Activated naive CD8-positive, alpha-beta T cell treated with anti-CD3 and anti-CD28 coated beads, Interleukin-2, amount 10 ng/mL, durations not matched to agents 7 days and 5 days (primary cell): ENCODE measurements at places on chromosomes 6 and 20. TPM values are rescaled to one million over a fixed set of nuclear protein-coding genes. Genes with fewer than 3 reads are reported as not detected.

The SLC4A11 gene
- 2.4 TPM for total RNA-seq

The PRSS35 gene
- total RNA-seq, result 0.31 TPM

The SLC22A3 gene
- total RNA-seq, result not detected

The TCF15 gene
- total RNA-seq, result not detected

The PROCR gene
- total RNA-seq, result 2.4 TPM

The TRAPPC3L gene
- not detected for total RNA-seq

The RALY gene
- total RNA-seq, result 190 TPM

The ADAM33 gene
- not detected for total RNA-seq

The RAET1G gene
- total RNA-seq, result not detected

The GGT7 gene
- 20.1 TPM for total RNA-seq

The HLA-DOB gene
- 2.4 TPM for total RNA-seq

The LMBRD1 gene
- 27.7 TPM for total RNA-seq

The EDN1 gene
- not detected for total RNA-seq

The SLC17A9 gene
- total RNA-seq, result 40.9 TPM

DNA sequence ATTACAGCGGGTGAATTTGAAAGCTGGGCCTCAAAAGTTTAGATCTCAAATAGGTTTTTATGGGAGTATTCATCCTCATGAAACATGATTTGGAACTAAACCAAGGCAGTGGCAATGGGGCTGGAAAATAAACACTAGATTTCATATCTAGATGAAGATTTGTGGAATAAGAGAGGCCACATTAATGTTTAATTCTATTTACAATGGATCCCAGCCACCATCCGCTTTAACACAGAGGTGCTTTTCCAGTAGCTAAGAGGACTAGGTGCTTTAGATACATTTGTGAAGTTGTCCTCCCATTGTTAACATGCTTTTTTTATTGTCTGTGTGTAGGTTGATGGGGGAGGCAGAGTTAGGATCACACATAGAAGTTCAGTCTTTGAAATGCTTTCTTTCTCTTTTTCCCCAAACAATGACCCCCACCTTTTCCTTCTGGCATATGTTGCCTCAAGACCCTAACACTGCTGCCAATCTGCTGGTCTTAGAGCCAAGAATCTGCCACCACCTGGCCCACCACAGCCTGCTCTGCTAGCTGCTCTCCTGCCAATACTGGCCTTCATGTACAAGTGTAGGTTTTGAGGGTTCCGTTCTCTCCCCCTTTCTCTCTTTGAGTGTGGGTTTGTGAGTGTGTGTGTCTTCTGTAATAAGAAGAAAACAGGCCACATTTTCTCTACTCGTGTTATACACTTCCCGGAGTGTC is 27.8 kb upstream of the GFRAL start:
- no peak for DNase-seq

- no peak for DNase-seq
Measured at GRCh38 chr20:53161473-53161872, 189.3 kb downstream of the TSHZ2 start.

GRCh38 chr6:167892835-167893815 is 66.4 kb downstream of the AFDN start:
- DNase-seq, result no peak

GRCh38 chr6:167103041-167103891 is 19.6 kb upstream of the CCR6 start:
- DNase-seq, result no peak

DNA sequence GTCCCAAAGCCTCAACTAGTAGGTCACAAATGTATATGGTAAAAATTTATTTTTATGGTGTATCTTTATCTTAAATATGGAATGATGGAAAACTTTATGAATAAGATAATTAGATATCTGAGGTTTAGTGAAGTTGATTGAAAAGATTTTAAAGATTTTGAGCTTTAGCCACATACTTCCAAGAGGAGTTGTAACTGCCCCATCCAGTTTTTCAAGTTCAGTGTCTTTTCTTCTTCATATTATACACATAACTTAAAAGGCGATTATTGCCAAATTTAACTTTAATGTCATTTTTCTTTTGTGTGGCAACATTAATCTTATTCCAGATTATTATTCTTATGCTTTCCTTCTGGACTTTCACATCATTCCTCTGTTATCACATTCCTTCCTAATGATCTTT is 266.4 kb downstream of the TINAG start:
- no peak for DNase-seq

DNA sequence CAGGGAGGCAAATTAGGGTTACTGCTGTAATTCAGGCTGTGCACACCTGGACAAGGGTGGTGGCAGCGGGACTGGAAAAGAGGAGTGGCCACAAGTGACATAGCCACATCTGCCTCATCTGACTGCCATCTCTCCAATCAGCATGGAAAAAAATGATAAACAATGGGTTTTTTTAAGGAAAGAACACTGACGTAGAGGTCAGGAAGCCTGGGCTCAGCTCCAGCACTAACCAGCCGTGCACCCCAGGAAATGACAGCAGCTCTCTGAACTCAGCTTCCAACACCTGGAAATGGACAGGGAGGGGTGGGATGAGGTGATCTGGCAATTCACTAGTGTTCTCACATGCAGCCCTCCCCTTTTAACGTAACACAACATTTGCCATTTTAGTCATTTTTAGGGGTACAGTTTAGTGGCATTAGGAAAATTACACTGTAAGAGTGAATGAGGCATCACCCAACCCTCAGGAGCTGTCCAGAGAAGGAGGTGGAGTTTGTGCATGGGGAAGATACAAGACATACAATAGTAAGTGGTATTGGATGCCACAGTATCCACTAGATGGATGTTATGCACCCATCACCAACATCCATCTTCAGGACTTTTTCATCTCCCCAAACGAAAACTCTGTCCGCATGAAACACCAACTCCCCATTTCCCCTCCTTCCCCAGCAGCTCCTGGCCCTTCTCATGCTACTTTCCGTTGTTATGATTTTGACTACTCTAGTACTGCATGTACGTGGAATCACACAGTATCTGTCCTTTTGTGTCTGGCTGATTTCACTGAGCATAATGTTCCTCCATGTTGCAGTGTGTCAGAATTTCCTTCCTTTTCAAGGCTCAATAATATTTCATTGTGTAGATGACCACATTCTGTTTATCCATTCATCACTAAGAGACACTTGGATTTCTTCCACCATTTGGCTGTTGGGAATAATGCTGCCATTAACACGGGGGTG is 215.5 kb upstream of the ECI2 start:
- no peak for DNase-seq

DNA sequence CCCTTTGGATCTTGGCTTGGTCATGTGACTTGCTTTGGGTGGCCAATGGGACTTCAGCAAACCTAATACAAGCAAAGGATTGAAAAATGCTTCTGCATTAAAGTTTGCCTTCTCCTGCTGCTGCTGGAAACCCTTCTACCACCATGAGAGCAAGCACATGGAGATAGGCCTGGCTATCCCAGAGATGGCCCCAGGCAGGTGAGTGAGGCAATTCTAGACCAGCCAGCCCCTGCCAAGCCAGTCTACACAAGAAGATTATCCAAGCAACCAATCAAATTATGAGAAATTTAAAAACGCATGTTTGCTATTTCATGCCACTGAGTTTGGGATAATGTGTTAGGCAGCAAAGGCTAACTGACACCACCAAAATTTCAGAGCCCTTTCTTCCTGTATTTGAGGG is 274.3 kb downstream of the TFAP2C start:
- DNase-seq, result no peak

GRCh38 chr20:7031222-7031621 is 263.7 kb downstream of the BMP2 start:
- DNase-seq, result no peak

DNA sequence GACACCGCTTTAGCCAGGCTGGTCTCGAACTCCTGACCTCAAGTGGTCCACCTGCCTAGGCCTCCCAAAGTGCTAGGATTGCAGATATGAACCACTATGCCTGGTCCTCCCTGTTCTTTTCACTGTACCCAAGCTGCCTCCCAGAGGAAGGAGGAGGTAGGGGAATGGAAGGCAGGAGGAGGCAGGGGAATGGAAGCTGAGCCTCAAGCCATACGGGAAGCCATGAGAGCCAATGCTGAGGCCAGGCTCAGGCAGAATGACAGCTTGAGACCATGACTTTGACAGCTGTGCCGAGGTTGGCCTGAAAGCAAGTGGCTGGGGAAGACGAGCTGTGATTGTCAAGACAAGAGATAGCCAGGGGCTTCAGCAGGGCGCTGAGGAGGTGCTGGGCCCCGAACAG is 13.6 kb upstream of the ZNF335 start:
- no peak for DNase-seq

GRCh38 chr6:2450546-2450945 is 205.1 kb upstream of the GMDS start:
- no peak for DNase-seq

DNA sequence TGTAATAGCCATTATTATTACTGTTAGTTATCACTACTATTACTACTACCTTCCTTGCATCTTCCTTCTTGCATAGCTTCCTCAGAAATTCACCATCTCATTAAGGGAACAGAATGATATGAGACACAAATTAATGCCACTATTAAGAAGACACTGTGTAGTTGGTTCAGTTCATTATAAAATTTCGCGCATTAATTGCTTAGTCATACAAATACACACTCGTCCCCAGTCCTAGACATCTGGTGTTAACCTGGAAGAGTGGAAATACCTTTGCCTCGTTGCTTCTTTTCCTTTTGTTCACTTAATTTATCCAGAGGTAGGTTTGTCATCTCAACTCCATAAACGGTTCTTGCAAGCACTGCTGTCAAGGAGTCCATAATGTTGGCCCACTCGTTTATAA is 107.5 kb downstream of the RALGAPA2 start:
- no peak for DNase-seq

DNA sequence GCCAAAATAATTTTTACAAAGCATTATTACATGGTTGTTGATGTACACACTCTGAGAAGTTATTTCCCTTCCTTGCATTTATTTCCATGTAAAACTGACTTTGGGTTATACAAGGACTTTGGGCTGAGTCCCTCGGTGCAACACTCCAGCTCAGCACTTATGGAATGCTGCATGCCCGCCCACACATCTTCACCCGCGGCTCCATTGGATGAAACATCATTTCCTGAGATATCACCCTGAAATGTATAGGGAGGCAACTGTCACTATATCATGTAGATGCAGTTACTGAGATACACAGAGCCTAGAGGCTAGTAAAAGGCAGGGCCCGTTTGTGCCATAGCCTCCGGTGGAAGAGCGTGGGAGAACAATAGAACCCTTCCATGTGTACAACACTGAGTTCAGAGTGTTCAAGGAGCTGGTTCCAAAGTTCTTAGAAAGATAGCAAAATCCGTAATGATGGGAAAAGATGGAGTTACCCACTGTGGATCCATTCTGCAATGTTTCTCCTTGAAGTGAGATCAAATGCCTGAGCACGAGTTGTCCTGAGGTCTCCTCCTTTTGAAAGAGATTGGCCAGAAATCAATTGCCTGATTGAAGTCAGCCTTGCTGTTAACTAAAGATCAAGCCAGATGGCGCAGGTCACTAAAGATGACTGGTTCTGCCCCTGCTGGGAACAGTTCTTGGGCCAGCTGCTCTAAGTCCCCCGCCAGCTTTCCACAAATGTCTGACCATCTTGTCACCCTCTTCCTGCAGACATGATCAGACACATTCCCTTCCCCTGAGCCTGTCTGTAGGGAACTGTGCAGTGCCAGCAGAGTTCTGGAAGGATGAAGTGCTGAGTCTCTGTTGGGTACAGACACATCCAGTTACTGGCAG is 100.9 kb upstream of the IYD start:
- no peak for DNase-seq

- no peak for DNase-seq
Measured at GRCh38 chr6:100116411-100117194, 122.6 kb upstream of the MCHR2 start.

- DNase-seq, result no peak
Measured at GRCh38 chr6:106901062-106901461, 73.5 kb downstream of the CD24 start.

- DNase-seq, result no peak
Measured at GRCh38 chr20:16283307-16283706, 289.9 kb downstream of the KIF16B start.

DNA sequence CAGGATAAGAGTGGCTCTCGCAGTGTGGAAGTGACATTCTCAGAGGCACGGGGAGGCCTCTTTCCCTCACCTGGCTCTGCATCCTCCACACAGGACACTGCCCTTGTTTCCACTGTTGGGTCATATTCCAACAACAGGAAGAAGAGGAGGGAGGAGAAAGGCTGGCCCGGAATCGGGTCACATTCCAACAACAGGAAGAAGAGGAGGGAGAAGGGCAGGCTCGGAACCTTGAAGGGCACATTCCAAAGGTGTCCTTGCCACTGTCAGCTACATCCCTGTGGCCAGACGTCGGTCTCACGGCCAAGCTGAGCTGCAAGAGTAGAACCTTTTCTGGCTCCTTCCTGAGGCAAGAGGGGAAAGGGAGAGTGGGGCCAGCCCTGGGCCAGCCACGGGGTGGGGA is 25.4 kb downstream of the CHRNA4 start:
- no peak for DNase-seq

GRCh38 chr6:52551483-52552277 is 25.2 kb downstream of the TRAM2 start:
- no peak for DNase-seq

GRCh38 chr20:8602389-8603116 is 466.3 kb upstream of the PLCB4 start:
- no peak for DNase-seq

GRCh38 chr6:150544793-150545192 is 54.9 kb upstream of the PLEKHG1 start:
- DNase-seq, result no peak

DNA sequence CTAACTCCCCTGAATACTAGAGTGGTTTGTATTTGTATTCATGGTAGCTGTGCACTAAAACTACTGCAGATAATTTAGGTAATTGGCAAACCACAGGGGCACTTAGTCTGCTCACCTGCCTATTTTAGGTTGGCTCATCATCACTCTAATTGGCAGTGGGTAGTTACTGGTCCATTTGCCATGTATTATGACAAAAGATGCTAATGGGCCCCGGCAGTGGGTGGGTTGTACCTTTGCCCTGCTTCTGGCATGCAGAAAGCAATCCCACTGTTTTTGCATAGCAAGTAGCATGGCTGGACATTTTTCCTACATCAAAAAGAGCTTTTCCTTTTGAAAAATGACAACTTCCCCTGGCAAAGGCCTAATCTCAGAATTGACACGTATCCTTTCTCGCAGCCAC is 741.4 kb upstream of the MAP3K7 start:
- DNase-seq, result no peak

DNA sequence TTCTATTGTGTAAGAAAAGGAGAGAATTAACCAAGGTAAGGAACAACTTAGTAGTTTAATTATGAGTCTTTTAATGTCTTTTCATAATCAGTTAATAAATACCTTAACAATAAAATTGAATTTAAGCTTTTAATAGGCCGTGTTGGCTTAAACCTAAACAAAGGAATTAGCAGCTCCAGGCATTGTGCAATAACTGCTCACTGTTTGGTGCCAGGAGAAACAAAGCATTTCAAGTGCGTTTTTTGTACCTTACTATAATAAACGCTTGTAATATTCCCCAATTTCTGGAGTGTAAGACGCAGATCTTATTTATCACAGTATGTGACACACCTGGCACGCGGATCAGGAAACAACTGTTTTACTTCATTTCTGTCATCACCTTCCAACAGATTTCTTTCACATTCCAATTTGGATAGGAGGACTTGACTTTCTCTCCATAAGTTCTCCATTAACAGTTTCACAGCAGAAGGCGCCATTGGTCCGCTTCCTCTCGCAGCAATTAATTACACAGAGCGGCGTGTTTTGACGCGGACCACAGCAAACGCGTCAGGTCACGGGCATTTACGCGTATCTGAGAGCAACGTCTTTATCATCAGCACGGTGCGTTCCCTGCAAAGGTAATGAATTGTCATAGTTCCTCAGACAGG is 335.8 kb upstream of the NT5E start:
- DNase-seq, result no peak
